Mesenteric fat pad (tissue), 1 donor: ENCODE measurements at places on chromosomes 11 and 22.

- DNase-seq: no peak
Measured at GRCh38 chr11:84747871-84748270, 879.3 kb downstream of the DLG2 start.

- no peak for DNase-seq
Measured at GRCh38 chr22:45179276-45180049, 15.7 kb downstream of the NUP50 start.

- no peak for DNase-seq
Measured at GRCh38 chr11:116864531-116864930, 27.1 kb upstream of the APOA1 start.

GRCh38 chr11:122696662-122697061, 41.1 kb downstream of the UBASH3B start:
- DNase-seq: no peak

- peak; percentile 90 for DNase-seq
Measured at GRCh38 chr22:22877523-22878210, 9.9 kb upstream of the IGLL5 start.

DNA sequence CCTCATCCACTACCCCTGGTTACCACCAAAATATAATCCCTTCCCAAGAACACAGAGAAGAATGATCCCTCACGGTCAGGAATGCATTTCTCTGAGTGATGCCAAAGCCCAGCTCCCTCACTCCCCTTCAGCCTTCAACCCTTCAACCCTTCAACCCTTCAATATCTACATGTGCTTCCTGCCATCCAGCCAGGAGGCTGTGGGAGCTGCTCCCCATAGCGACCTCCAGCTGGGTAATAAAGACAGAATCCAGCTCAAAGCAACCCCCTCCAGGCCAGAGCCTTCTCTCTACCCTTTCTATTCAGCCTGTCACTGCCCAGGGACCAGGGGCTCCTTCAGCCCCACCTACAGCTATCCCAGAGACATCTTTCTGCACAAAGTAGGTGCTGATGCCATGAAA, 2.7 kb downstream of the ARHGAP1 start:
- DNase-seq: no peak

GRCh38 chr11:72633068-72633467, 41.2 kb downstream of the PDE2A start:
- DNase-seq: no peak

GRCh38 chr22:49555526-49555925, 272.1 kb downstream of the BRD1 start:
- peak; percentile 37 for DNase-seq

DNA sequence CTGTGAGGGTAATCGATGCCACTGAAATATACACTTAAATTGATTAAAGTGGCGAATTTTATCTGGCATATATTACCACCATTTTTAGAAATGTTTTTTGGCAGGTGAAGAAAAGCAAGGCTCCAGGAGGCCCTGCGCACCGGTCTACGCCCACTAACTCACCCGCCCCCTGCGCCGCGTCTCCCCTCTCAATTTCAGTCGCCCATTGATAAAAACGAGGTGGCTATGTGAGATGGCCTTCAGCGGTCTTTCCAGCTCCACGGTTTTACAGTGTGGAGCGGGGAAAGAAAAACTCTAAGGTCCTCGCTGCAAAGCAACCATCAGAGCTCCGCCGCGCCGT, 602 bp upstream of the AQP11 start:
- no peak for DNase-seq

- no peak for DNase-seq
Measured at GRCh38 chr11:130300567-130300966, 14.2 kb downstream of the ZBTB44 start.

DNA sequence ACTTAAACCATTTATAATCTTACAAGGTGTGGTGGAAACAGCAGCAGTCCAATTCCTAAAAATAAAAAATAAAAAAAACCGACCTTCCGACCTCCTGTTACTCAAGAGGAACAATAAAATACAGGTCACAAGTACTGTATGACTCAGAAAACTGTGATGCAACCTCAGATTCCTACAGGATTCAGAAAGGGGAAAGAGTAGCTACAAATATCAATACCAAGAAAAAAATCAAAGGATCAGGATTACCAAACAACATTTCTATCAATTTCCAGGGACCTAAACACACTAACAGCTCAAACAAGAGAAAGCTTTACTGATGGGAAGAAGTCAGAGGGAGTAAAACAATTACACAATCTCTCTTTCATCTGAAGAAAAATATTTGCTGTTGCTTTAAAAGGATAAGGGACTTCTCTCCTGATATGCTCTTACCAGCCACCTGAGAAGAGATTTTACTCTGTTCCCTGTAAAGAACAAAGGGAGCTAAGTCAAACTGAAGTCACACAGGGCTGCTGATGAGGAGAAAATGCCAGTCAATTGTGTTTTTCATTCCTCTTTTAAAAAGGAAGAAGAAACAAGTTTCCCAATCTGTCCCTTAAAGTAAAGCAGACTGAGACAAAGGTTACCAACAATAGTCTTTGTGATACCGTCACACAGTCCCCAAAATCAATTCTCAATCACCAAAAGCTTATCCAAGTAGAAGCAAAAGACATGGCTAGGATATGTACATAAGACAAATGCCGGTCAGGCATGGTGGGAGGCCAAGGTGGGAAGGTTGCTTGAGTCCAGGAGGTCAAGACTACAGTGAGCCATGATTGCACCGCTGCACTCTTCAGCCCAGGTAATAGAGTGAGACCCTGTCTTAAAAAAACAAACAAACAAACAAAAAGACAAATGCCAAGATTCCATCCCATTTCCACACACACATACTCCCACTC, 39.3 kb downstream of the AMBRA1 start:
- no peak for DNase-seq

- DNase-seq: no peak
Measured at GRCh38 chr11:79431535-79431934, 9.3 kb downstream of the TENM4 start.

DNA sequence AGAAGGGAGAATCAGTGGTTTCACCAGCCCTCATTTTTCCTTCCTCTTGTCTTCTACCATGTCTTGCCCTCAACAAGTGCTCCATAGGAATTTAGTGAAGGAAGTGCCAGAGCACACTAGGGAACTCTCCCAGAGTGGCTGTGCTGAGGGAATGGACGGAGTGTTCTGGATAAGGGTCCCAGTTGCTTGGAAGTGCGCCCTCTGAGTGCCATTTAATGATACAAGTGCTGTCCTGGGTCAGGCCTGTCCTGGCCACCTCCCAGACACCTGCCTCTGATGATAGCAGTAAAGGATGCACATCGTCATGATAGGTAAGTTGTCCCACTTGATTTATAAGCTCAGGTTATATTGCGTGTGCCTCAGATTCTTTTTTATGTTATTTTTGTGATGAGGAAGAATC, 5.1 kb downstream of the PANX1 start:
- no peak for DNase-seq

- DNase-seq: no peak
Measured at GRCh38 chr11:113567867-113568544, 92.8 kb upstream of the DRD2 start.

DNA sequence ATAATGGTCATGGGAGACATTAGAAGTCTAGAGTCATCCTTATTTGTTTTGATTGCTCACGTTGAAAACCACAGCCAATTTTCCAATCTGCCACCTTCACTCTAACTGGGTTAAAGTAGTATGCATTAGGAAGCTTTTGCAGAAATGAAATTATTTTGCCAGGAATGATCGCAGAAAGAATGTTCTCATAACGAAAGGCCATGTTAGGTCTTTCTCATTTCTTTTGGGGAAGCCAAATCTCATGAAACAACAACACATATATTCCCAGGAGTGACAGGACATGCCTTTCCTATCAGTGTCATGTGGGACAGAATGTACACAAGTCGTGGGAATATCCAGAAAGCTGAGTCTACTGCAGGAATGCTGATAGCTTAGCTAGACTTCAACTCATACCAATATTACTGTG, 386.3 kb downstream of the AASDHPPT start:
- DNase-seq: no peak

DNA sequence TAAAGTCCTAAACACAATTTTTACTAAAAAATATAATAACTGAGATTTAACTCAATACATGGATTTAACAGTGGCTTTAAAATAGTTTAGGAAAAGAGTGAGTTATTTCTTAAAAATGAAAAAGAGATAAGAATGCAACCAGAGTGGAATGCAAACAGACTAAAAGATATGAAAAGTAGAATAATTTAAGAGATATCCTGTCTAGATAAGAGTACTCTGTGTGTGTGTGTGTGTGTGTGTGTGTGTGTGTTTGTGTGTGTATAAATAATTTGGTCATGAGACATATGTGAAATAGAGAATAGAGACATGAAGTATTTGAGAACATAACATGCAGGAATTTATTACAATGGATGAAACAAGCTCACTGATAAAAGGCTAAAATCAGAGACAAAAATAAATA, 986.9 kb upstream of the CHORDC1 start:
- no peak for DNase-seq

GRCh38 chr22:44067033-44067432, 42.9 kb downstream of the PARVB start:
- no peak for DNase-seq

DNA sequence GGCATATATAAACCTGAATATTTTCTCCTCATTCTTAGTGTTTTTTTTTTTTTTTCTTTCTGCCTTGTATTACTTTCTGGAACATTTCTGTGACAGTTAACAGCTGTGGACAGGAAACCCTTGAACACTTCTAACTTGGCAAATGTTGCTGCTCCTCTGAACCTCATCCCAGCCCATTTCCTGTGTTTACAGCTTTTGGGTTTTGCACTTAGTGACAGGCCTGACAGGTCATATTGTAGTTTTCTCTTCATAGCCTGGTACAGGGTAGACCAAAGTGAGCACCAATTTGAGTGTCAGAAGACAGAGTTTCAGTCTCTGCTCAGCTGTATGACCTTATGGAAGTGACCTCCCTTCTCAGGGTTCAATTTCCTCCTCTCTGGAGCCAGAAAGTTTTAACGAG, 91.6 kb downstream of the STIM1 start:
- no peak for DNase-seq

- DNase-seq: no peak
Measured at GRCh38 chr22:38845004-38845740, 1.3 kb upstream of the NPTXR start.

DNA sequence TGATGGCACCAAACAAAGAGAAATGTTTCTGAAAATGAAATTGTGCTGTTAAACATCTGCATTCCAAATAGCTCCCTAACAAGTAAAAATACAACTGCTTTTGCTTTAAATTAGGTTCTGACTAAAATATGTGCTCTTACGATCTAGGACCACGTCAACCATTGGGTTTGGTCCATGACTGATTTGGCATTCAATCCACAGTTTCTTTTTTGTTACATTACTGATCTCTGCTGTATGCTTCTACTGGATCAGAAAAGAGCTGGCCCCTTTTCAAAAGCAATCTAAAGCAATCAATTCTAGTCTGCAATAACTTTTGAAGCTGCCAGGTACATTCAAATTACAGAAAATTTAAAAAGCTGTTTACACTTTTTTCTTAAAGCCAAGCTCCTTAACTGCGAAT, 1047.1 kb upstream of the CCDC90B start:
- no peak for DNase-seq

DNA sequence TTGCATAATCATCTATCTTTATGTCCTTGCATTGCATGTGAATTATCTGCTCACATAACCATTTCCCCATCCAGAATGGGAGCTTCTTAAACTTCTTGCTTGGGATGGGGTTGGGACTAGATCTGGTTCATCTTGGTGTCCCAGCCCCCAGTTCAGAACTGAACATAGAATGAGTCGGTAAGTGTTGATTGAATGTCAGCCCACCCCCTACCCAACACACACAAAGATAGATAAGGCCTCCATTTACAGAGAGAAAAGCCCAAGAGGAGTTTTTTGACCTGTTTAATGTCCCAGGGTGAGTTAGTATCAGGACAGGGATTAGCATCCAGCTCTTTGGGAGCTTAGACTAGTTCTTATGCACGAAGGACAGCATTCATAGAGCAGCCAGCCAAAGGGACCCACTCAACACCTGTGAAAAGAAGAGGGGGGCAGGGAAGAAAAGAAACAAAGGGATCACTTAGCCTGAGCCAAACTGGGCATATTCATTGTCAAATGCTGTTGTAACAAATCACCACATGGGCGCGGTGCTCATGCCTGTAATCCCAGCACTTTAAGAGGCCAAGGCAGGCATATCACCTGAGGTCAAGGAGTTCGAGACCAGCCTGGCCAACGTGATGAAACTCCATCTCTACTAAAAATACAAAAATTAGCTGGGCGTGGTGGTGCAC, 57.4 kb downstream of the CHRDL2 start:
- no peak for DNase-seq

DNA sequence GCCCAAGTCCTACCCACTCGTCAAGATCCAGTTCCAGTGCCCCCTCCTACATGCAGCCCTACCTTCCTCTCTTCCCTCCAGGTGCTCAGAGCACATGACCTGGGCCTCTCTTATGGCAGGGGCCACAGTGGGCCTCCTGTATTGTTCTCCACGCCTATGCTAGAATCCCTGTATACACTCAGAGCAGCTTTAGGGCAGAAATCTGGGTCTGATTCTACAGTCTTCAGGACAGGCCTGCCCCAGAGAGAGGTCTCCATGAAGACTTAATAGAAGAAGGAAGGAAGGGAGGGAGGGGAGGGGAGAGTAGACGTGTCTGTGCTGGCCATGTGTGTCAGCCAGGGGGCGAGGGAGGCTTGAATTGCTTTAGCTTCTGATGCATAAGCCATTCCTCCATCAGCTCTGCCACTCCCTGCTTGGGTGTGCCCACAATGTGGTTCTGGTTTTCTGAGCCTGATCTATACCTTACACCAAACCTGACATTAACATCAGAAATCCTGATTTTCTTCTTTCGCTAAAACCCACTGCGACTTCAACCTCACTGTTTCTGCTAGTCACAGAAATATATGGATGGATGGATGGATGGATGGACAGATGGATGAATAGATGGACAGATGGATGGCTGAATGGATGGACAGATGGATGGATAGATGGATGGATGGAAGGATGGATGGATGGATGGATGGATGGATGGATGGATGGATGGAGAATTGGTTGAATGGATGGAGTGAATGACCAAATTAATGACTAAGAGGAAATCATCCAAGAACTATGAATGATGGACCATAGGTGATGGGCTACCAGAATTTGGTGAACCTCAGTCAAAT, 56.6 kb upstream of the PRDM11 start:
- no peak for DNase-seq

- DNase-seq: no peak
Measured at GRCh38 chr11:78228467-78228866, 39.7 kb downstream of the USP35 start.

GRCh38 chr11:9982796-9983579, 311.0 kb downstream of the SBF2 start:
- no peak for DNase-seq

- DNase-seq: peak; percentile 67
Measured at GRCh38 chr22:47402876-47403525, 640.6 kb downstream of the TBC1D22A start.

DNA sequence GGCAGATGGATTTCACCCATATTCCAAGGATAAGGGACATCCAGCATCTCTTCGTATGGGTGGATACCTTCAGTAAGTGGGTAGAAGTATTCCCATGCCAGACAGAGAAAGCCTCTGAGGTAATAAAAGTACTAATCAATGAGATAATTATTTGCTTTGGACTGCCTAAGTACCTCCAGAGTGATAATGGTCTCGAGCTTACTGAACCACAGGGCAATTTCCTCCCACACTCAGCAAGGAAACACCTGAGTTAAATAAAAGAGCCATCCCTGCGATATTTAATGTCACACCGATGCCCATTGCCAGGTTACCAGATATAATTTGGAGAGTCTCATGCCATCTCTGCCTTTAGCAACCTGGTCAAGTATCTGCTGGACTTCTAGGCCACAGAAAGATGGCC, 70.6 kb upstream of the MPEG1 start:
- DNase-seq: no peak
